ENCODE measurements at places on chromosomes 13 and 19.
A peak's percentile ranks its signal among the peaks of the same experiment; 100 is the strongest.

DNA sequence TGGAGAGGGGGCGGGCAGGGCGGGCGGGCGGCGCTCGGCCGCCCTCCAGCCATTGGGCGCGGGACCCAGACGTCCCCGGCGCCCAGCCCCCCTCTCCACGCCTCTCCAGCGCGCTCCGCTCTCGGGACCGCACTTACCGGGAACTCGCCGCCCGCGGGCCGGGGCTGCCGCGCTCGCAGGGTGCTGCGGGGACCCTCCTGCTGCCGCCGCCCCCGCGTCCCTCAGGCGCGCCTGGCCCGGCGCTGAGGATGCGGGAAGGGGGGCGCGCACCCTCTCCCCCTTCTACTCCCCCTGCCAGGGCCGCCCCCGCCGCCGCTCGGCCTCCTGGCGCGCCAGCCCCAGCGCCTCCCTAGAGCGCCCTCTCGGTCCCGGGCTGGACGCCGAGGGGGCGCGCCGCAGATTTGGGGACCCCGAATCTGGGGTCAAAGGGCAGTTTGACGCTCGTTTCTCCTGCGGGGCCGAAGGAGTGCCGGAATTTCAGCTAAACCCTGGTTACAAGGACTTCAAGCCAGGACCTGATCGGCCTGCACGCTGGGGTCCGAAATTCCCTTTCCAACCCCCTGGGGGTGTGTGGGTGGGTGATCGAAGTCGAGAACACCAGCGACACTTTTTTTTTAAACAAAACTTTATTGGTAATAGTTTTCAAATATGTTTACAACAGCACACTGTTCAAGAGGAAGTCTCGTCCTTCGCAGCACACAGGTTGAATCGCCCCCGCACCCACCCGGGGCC, 696 bp upstream of the SAMD1 start:
- peak; percentile 91 for DNase-seq

DNA sequence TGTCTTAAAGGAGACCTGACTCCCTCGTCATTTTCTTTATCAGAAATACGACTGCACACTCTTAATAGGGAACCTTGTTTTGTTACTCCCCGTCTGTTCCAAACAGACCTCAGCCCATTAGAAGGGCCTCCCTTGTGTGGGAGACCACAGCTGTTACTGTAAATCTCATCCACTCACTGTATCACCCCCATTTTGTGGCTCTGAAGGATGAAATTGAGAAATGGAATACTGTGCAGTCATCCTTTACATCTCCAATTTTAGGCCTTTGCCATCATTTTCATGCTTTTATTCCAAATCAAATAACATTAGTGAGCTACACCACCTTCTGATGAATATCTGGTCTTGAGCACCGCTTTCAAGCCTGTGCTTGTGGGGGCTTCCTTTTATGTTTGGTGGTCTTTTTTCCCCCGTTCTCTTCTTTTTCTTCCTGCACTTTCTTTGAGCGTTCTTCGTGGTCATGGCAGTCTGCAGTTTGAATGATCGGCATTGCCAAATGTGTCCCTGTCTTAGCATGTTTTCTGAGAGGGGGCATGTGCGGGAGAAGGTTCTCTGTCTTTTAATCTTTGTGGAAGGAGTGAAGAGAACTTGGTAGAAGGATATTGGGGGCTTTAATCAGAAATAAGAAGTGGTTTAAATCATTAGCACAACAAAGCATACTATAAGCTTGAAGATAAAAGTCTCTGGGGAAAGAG, 65.8 kb downstream of the GGACT start:
- DNase-seq, result no peak

GRCh38 chr13:25848812-25849745, 202.7 kb downstream of the SHISA2 start:
- DNase-seq, result no peak

- DNase-seq, result no peak
Observed at GRCh38 chr19:5039642-5040543, 71.0 kb downstream of the KDM4B start.

- peak; percentile 52 for DNase-seq
Observed at GRCh38 chr19:47598407-47599349, 10.3 kb upstream of the BICRA start.

- no peak for DNase-seq
Observed at GRCh38 chr19:1136621-1137317, 33.0 kb downstream of the GPX4 start.

DNA sequence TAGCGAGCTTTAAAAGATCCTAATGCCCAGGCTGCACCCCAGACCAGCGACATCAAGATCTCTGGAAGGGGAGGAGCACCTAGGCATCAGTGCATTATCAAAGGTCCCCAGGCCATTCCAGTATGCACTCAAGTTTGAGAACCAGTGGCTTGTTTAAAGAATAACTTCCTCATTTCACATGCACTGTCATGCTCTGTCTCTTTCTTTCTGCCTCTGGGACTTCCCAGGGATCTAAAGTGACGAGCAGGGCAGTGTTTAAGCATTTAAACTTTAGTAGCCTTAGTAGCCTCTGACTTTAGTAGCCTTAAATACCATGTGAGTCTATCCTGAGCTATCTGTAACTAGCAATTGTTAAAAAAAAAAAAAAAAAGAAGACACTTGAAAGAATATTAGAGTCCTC, 8.9 kb upstream of the FARP1 start:
- peak; percentile 81 for DNase-seq

DNA sequence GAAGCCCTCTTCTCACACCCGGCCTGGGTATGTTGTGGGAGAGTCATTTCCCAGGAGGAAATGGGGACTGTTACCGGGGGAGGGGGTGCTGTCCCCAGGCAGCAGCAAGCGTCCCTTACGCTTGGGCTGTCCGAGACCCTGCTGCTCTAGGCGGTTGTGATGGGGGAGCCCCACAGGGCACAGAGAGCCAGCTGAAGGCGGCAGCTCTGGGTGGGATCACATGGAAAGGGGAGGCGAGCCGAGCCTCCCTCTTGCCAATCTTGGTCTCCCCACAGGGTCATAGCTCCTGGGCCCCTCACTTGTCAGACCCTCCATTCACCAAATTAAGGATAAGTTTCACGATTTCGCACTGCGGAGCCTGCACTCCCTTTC, 22.0 kb downstream of the EPN1 start:
- DNase-seq, result no peak

DNA sequence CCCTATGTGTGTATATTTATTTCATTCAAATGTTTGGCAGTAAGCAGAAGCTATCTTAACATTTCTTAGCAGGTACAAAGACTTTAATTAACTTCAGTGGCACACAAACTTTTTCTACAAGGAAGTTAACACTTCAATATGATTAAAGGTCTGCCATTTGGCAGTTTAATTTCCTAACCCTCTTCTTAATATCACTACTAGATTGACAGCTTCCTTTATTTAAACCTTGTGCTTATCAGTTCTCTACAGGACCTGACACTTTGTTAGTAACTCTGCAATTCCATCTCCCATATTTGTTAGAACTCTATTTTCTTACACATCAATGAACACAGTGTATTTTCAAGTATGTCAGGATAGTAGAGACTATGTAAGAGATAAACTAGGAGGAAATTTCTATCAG, 152.4 kb upstream of the ATXN8OS start:
- no peak for DNase-seq

DNA sequence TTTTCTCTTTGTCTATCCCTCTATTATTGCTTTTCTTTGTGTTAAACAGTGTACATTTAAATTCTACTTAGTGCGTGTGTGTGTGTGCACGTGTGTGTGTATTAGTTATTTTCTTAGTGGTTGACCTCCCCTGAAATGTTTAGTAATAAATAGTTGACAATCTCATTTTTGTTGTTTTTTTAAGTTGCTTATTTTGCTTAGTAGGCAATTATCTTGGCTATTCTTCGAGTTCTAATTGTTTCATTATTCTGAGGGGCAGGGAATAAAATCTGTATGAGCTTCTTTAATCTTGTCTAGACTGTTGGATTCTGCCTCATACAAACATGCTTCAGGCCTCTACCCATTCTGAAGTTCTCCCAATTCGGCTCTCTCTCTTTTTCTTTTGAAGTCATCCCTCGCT, 1169.0 kb upstream of the ATXN8OS start:
- no peak for DNase-seq

DNA sequence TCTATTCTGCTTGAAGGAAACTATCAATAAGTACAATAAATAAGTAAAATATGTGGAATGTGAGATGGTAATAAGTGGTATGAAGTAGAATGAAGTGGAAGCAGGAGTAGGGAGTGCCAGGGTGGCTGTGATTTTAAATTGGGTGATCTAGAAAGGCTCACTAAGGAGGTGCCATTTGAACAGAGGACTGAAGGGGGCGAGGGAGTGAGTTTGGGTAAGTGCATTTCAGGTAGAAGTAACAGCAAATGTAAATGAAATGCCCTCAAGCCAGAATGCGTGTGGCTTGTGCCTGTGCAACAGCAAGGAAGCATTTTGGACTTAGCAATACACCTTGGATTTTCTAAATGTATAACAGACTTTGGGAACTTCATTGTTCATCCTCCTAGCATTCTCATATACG, 77.1 kb downstream of the CCNA1 start:
- no peak for DNase-seq

- DNase-seq, result no peak
Observed at GRCh38 chr19:30637926-30638325, 265.7 kb downstream of the ZNF536 start.

DNA sequence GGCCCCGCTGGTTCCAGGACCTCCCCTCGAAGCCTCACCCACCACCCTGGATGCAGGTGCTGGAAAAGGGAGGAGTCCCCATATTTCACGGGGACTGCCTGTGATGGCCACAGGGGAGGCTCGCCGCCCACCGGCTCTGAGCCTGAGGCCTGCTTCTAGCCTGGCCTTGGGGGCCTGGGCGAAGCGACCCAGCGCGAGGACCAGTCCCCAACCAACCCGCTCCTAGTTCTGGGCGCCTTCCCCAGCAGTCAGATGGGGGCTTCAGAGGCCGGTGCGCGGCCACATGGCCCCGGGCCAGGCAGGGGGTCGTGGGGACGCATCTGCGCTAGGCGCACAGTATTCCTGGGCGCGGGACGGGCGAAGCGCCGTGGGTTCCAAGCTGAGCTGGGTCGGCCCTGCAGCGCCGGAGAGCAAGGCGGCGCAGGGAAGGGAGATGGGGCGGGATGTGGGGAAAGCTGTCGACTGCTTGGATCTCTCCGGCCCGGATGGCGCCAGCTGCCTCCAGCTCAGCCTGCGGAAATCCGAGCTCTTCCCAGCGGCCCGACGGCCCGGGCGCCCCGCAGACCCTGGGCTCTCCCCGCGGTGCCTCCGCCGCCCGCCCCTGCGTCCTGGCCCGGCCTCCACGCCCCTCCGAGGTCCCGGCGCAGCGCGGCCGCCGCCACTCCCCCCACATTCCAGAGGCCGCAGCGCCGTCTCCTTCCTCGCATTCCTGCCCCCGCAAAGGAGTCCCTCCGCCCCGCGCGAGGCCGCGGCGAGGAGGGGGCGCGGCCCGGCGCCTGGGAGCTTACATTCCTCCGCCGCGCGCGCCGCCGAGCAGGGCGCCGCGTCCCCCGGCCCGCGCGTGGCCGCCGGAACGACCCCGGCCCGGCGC, at the start of gene WTIP:
TSS of gene WTIP (plus strand) at position 788 of the 871 bp plus-strand sequence. CDS start 217 bp downstream, outside the sequence.
- DNase-seq, result no peak

- DNase-seq, result no peak
Observed at GRCh38 chr13:37390735-37391134, 207.8 kb downstream of the POSTN start.

GRCh38 chr13:32496599-32497160, 41.9 kb downstream of the N4BP2L2 start:
- no peak for DNase-seq

DNA sequence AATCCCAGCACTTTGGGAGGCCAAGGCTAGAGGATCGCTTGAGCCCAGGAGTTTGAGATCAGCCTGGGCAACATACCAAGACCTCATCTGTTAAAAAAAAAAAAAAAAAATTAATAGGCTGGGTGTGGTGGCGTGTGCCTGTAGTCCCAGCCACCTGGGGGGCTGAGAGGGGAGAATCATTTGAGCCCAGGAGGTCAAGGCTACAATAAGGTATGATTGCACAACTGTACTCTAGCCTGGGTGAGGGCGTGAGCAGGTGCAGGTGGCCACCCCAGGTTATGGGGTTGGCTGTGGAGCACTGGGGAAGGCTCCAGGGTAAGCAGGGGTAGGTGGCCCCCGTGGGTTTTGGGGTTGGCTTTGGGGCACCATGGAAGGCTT, 33.9 kb downstream of the MCF2L start:
- no peak for DNase-seq

- no peak for DNase-seq
Observed at GRCh38 chr13:39370554-39370953, 232.4 kb downstream of the LHFPL6 start.

GRCh38 chr19:4268816-4269430, 10.1 kb upstream of the SHD start:
- no peak for DNase-seq

- no peak for DNase-seq
Observed at GRCh38 chr19:17214508-17215126, 540 bp upstream of the USE1 start.

GRCh38 chr19:17339088-17339741, 1.9 kb downstream of the GTPBP3 start:
- no peak for DNase-seq

DNA sequence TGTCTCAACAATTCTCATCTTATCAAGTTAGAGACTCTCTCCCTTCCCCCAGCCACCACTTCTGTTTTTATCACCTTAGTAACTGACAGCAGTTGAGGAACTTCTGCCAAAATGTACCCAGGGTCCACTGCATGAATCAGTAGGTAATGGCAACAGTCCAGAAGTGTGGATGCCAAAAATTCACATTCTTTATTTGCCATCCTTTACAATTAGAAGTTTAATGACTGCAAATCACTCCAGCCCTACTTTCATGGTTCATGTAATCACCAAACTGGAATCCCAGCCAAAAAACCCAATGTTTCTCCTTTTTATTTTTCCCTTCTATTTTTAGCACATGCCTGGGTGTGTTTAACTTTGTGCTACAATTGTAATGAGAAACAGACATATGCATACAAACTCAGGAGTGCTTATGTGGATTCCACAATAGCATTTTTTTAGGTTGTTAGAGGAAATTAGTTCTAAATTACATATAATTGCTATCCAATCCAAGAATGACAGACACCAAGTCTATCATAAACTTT, 243.5 kb downstream of the RGCC start:
- no peak for DNase-seq

- no peak for DNase-seq
Observed at GRCh38 chr13:75405976-75406703, 75.8 kb downstream of the TBC1D4 start.

DNA sequence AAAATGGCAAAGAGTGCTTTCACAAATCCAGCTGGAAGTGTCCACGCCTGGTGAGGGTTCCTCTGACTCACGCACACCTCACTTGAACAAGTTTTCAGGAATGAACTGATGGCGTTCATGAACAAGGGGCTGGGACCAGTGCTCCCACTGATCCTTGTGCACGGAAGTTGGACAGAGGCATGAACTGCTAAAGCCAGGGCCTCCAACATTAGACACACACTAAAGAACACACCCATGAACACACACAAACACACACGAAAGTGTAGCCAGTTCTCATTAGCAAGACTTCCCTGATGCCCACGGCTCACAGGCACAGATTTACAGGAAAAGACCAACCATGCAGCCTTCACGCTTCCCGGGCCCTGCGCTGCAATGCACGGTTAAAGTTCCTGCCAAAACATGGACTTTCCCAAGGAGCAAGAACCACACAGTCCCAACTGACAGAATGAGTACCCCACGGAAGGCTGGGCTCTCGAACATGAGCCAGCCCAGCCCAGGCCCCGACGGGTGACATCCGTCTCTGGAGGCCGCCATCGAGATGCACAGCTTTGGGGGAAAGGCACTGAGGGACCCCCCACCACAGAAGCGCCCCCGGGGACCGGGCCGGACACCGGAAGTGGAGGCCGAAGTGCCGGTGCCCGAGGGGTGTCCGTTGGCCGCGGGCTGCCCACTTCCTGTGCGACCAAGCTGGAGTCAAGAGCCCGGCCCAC, 808 bp downstream of the DNMT1 start:
- no peak for DNase-seq

GRCh38 chr13:51714663-51715168, 89.2 kb downstream of the DHRS12 start:
- peak; percentile 48 for DNase-seq
